ENCODE measurements at places on chromosomes 5 and 9.

DNA sequence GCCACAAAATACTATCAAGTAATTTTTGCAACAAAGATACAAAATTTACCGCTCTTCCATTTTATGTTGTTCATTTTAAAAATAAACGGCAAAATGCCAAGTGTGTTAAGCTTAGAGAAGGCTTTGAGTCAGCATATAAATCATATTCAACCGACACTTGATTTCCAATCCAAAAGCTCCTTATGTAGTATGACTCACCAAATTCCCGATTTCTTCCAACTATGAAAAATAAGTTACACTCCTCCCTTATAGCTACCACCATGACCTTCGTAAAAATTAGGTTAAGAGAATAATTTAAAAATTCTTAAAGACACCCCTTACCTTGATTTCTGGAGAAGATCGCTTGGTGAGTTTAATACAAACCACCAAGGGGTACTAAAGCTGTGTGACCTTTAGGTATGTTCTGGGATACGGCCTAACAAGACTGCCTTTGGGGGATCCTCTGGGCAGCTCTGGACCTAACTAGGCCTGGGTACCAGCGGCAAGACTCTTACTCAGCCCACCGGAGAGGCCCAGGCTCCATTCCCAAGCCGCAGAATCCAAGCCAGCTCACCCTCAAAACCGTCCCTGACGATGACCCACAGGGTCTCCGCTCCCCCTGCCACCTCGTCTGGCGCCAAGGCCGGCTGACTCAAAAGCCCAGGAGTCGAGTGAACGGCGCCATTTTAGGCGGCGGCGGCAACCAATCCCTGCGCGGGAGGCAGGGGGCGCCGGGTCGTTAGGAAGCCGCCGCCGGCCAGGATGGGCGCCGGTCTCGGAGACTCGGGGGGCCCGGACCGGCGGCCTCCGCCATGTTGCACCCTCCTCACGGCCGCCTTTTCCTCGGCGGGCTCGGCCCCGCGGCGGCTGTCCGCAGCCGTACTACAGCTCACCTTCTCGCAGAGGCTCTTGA lies 739 bp downstream of the PPP2CA start:
- peak; percentile 75 for DNase-seq

GRCh38 chr5:116415989-116416388 lies 158.6 kb downstream of the SEMA6A start:
- no peak for DNase-seq

DNA sequence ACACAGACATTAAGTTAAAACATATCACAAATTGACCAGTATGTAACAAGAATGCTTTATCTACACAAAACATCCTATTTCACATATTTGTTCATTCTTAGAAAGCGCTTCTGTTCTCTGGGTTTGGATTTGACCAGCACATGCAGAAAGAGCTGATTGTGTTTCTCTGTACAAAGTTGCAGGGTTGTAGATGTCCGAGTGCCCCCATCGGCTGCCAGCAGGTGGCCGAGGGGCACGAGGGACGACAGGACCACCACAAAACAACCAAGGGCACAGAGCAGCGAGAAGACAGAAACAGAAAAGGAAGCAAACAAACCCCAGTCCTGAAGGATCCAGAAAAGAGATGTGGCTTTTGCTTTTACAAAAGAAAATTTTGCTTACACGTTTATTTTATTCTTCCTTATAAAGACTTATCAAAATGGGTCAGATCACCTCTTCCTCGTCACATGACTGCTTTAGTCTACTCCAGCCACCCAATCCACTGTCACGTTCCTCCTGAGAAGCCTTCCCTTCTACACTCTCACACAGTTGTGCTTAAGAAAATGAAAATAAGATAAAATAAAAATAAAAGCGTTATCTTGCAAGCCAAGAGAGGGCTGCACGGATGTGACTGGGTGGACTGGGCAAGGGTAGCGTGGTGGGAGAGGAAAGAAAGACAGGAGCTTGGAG lies 9.5 kb downstream of the OTP start:
- no peak for DNase-seq

- DNase-seq: no peak
Observed at GRCh38 chr5:116386633-116387032, 188.0 kb downstream of the SEMA6A start.

- DNase-seq: no peak
Observed at GRCh38 chr5:172792701-172793570, 21.9 kb upstream of the DUSP1 start.

- DNase-seq: no peak
Observed at GRCh38 chr9:69655065-69655464, 17.1 kb downstream of the APBA1 start.

- peak; percentile 46 for DNase-seq
Observed at GRCh38 chr9:2727966-2728613, 10.8 kb downstream of the KCNV2 start.

- no peak for DNase-seq
Observed at GRCh38 chr5:77844373-77844622, 68.2 kb upstream of the TBCA start.

DNA sequence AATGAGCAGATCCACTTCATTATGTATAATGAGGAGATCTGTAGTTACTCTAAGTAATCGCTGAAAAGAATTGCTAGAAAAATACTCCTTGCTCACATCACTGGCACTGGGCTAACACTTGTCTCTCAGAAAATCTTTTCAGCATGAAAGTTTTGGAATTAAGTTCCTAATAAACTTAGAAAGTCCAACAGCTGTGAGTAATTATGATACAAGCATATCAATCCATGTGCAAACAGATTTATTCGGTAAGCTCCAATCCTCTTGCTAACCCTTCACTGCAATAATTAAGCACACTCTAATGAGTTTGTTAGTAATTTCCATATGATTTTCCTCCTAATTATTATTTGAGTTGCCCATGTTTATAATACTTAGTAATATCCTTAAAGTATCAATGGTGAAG lies 652.6 kb upstream of the WWC1 start:
- DNase-seq: no peak

DNA sequence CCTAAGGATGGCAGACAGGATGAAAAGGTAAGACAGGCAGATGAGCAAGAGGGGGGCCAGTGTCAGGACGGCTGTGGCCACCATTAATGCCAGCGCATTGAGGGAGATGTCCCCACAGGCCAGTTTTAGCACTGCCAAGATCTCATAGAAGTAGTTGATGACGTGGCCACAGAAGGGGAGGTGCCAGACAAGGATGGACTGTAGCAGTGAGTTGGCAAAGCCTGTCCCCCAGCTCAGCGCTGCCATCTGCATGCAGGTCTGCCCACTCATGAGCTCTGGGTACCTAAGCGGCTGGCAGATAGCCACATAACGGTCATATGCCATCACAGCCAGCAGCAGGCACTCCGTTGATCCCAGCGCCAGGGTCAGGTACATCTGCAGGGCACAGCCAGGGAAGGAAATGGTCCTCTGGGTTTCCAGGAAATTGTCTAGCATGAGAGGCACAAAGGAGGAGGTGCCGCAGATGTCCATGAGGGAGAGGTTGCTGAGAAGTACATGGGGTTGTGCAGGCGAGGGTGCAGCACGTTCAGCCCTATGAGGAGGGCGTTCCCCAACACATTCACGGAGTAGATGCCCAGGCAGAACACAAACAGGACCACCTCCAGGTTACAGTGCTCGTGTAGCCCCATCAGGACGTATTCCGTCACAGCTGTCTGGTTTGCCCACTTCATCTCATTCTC lies 10.8 kb downstream of the OR13J1 start:
- DNase-seq: no peak

DNA sequence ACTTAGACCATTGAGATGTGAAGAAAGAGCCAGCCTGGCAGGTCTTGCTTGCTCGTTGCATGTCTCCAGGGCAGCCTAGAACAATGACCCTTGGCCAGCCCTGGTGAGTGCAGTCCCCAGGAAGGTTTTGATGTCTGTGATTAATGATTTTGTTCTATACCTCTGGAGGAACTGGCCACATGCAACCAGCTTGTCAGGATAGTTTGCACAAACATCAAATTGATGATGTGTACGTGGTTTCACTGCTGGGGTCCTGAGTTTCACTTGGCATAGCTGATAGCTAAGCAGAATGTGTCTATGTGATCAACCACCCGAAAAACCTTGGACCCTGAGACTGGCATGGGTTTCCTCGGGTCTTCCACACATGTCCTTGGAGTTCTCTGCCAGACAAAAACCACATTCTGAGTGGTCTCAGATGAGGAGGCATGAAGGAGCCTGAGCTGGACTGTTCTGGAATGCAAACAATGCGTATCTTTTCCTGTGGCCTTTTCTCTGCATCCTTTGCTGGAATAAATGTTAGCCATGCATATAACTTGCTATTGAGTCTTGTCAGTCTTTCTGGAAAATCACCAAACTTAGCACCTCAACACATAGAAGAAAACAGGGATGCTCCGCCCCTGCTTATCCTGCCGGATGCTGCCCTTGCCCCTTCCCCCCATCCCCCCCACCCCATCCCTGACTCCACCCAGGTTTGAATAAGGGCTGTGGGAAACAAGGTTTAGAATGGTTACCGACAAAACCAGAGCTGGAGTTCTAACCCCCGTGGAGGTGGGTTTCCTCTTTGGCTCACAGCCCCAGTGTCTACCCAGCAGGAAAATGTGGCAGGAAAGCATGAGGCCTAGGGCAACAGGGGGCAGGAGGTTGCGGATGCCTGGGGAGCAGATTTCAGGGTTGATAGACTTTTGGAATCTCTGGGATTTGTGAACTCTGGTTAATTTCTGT lies 50.1 kb upstream of the ANKRD33B start:
- peak; percentile 95 for DNase-seq

DNA sequence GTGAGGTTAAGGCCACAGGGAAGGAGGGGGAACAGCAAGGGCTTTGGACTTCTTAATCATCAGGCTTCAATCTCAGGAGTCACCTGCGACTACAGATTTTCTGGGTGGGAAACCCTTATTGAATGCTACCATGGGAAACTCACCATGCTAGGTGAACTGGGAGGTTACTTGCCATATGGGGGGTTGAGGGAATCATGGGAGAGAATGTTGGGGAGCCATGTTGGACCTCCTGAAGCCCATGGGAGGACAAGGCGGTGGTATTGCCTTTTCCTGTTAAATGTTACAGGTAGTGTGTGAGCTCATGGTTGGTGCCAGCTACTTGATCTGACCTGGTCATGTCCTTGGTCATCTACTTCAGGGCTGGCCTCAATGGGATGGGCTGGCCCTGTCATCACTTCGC lies 31.4 kb downstream of the NEUROG1 start:
- no peak for DNase-seq

DNA sequence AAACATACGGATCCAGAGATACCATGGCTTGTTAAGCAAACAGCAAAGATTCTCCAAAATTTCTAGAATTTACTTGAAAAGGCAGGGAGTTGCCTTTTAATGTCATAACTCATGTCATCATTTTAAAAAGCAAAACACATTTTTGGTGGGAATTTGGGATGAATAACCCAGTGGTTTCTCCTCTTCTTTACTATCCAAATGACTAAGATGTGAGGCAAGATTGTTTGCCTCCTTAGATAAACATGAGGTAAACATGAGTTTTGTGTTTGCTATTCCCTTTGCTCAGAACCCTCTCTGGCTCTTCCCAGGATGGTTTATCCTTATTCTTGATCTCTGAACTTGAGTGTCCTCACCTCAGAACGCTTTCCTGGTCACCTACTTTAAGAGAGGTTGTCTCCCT lies 267.0 kb downstream of the EBF1 start:
- DNase-seq: no peak

DNA sequence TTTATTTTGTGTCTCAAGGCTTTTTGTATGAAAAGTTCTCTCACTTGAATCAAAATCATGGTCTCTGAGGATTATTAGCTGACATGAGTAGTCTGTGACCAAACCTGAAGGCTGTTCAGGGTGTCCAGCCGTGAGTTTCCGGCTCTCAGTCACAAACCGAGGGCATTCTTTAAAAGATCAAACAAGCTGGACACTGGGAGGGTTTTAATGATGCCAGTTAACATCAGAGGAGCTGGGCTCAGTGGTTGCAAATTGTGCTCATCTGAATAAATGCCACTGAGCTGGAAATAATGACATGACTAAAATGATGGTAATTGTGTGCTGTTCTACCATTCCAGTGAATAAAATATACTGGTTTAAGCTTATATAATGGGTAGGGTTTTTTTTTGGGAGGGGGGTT lies 153.1 kb downstream of the FOCAD start:
- no peak for DNase-seq

- no peak for DNase-seq
Observed at GRCh38 chr9:112905084-112905483, 14.4 kb upstream of the SLC46A2 start.

GRCh38 chr9:5388026-5388819 lies 48.5 kb upstream of the RLN1 start:
- peak; percentile 46 for DNase-seq

GRCh38 chr5:124956471-124957029 lies 210.1 kb upstream of the ZNF608 start:
- DNase-seq: no peak

GRCh38 chr5:110269478-110270142 lies 456.9 kb downstream of the TMEM232 start:
- DNase-seq: no peak

GRCh38 chr5:4017076-4017803 lies 421.6 kb downstream of the IRX1 start:
- no peak for DNase-seq

Data from astrocyte (in vitro differentiated cells and primary cell).